ENCODE measurements at places on chromosomes 5 and 9.

GRCh38 chr9:126860077-126860756 is at the start of gene ZBTB34:
Gene ZBTB34 (plus strand): TSS chr9:126860639. CDS start chr9:126879400, 18,761 bp downstream.
- peak; percentile 80 for DNase-seq

GRCh38 chr5:72465066-72465465 is 42.1 kb downstream of the ZNF366 start:
- no peak for DNase-seq

DNA sequence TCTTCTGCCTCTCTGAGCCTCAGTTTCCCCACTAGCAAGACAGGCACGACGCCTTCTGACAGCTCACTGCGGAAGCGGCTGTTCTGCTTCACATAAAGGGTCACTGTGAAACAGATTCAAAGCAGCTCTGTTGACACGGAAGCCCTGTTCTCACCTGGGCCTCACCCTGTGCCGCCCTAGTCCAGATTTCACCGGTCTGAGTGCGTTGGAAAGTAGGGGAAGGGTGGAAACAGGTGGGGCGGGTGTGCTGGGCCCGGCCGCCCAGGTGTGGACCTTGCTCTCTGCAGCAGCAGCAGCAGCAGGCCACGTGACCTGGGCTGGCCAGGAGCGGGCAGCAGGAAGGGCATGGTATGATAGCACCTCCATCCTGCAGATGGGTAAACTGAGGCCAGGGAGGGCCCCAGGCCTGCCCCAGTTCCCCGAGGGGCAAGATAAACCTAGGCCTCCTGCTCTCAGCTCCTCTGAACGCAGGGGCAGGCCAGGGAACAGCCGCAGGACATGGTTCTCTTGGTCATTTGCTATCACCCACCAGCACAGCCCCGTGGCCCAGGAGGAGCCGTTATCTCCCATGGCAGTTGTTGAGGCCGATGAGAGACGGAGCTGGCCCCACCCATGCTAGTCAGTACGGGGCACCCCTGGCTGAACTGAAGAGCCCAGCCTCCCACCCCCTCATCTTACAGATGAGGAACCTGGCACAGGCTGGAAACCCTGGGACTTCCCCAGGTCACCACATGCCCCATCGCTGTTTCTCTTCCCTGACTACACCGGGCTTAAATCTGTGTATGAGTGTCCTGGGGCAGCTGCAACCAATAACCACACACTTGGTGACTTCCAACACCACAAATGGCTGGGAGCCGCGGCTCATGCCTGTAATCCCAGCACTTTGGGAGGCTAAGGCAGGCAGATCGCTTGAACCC is 12.1 kb downstream of the PTGES2 start:
- DNase-seq: peak; percentile 30

- no peak for DNase-seq
Measured at GRCh38 chr9:124265551-124265950, 7.8 kb downstream of the NEK6 start.

- no peak for DNase-seq
Measured at GRCh38 chr5:118653183-118653582, 335.2 kb downstream of the DTWD2 start.
